Stimulated activated CD8-positive, alpha-beta memory T cell treated with anti-CD3 and anti-CD28 coated beads, Interleukin-15, amount 100 ng/mL, for 1 hour (primary cell): ENCODE measurements at places on chromosomes 3 and 15.

- DNase-seq = peak; percentile 28
Measured at GRCh38 chr15:50353975-50354837, 792 bp downstream of the GABPB1 start.

DNA sequence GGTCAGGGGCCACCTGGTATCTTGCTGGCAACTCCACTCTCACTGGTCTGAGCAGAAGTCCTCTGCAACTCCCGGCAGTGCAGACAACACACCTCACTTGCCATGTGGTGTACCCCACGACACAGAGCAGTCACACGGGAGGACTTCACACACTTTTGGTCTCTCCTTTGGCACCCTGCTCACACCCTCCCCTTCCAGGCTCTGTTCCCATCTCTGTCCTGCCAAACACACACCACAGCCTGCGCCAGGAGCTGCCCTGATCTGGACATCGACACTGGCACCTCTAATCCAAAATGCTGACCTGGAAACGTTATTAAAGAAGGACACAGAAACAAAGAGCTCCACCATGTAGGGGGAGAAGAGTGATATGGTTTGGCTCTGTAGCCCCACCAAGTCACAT is 57.2 kb downstream of the SLC41A3 start:
- no peak for DNase-seq

- DNase-seq = no peak
Measured at GRCh38 chr3:80535286-80535685, 767.5 kb upstream of the ROBO1 start.

- DNase-seq = no peak
Measured at GRCh38 chr3:108292450-108292849, 3.9 kb upstream of the HHLA2 start.

GRCh38 chr3:196652961-196653795 is 13.7 kb downstream of the NRROS start:
- no peak for DNase-seq

DNA sequence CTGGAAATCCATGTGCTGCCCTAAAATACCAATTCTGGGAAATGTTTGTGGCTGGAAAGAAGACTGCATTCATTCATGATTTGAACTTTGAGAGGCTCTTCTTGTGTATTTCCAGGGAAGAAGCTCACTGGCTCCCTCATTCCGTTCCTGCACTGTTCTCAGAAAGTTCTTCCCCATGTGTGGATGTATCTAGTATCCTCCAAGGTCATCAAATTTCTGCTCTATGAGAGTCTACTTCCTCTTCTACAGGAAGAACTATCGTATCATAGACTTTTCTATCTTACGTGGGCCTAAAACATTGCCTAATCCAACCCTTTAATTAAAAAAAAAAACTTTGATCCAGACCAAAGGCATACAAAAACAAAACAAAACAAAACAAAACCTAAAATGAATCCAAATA is 2.9 kb downstream of the CCR3 start:
- DNase-seq = no peak

- no peak for DNase-seq
Measured at GRCh38 chr3:116445311-116445841, at the start of gene LSAMP. Gene LSAMP, minus strand, starts transcription at chr3:116445487.

DNA sequence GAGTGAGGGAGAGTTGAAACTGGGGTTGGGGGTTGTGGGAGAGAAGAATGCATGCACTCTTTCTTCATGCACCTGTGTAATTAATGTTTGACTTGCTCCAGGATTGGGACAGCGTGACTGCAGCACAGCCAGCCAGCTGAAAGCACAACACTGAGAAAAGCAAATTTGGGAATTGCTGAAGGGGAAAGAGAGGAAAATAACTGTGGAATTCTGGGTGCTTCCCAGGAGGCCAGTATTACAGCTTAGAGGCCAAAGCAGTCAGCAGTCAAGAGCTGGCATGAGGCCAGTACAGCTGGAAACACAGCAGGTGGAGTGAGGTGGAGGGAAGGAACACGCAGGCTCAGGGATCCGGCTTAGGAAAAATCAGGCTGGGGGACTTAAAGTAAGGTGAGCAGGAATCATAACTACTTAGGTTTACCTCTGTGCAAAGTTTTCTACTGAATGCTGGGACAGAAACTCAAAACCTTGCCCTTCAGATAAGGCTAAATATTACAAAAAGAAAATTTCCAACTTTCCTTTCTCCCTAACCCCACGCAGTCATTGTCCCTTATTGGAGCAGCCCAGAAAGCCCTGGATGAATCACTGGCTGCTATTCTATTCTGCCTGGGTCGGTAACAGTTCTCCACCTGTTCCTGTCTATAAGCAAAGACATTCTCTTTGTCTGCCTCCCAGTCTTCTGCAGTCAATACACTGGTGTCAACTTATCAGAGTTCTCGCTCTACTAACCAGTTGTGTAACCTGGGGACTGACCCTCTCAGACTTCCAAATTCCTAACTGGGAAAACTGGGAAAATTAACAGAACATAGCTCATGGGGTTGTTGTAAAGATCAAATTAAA is 167.2 kb downstream of the MAGI1 start:
- no peak for DNase-seq

GRCh38 chr15:39870537-39870936 is 49.5 kb downstream of the GPR176 start:
- DNase-seq = no peak

- DNase-seq = no peak
Measured at GRCh38 chr3:47019201-47019600, 39.7 kb downstream of the NBEAL2 start.

- no peak for DNase-seq
Measured at GRCh38 chr3:71305231-71306206, 278.0 kb downstream of the FOXP1 start.

DNA sequence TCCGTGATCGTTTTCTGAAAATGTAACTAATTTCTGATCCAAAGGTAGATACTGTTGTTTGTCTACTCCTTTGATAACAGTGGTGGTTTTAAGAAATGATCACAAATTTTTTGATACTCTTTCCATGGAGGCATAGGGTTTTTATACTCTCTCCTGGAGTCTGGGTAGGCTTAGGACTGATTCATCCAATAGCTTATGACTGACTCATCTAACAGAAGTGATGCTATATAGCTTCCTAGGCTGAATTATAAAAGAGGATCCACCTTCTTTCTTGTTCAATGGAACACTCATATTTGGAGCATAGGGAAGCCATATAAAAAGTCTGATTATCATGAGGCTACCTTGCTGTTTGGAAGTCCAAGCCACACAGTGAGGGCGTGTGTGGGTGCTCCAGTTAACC is 84.3 kb downstream of the CHST2 start:
- DNase-seq = no peak
